ENCODE measurements at places on chromosomes 1 and 21.

DNA sequence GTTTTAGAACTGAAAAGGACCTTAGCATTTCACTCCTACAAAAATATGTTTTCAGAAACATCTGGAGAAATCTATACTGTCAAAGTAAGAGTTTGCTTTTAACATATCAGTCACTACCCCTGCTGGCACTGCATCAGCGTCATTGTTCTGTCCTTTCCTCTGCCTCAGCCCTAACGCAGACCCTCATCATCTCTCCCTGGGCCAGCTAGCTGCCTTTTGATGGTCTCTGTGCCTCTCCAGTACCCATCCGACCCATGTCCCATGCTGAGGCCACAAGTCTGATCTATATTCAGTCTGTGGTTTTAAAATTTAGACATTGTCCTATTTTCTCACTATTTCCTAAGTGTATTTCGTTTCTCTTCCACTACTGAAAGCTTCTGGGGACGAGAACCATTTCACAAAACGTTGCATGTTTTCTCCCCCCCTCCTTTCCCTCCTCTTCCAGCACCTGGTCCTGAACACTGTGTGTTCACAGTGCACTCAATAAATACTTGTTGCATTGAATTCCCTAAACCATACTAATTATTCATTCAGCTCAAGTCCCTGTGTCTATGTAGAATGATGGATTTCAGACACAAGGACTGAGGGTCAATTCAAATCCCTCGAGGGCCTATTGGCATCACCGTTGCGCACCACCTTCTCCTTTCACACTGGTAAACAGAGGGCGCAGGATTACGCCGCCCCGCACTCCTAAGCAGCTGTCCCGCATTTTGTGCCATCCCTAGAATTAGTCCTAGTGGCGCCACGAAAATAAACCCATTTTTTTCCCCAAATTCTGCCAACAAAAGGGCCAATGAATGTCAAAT lies 53.4 kb downstream of the CD2 start:
- no peak for DNase-seq

- DNase-seq = no peak
These were observed 92.6 kb downstream of the ATG4C start for GRCh38 chr1:62876535-62876934.

DNA sequence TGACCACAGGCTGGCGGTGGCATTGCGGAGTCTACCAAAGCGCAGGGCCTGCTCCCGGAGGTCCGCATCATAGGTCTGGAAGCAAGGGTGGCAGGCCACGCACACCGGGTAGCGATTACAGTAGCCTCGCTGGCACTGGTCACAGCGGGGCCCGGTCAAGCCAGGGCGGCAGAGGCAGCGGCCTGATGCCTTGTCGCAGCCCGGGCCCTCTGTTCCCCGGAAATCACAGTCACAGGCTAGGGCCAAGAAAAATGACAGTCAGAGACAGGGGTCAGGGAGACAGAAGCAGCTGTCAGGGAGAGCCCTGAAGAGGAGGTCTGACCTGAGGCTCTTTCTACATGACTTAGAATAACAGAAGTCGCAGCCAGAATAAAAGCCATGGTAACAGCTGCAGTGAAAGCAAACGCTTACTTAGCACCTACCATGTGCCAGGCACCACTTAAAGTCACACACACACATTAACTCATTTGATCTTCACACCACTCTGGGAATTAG lies 26.4 kb downstream of the LAMB3 start:
- no peak for DNase-seq

- no peak for DNase-seq
These were observed 49.9 kb downstream of the LHX9 start for GRCh38 chr1:197967066-197967465.

DNA sequence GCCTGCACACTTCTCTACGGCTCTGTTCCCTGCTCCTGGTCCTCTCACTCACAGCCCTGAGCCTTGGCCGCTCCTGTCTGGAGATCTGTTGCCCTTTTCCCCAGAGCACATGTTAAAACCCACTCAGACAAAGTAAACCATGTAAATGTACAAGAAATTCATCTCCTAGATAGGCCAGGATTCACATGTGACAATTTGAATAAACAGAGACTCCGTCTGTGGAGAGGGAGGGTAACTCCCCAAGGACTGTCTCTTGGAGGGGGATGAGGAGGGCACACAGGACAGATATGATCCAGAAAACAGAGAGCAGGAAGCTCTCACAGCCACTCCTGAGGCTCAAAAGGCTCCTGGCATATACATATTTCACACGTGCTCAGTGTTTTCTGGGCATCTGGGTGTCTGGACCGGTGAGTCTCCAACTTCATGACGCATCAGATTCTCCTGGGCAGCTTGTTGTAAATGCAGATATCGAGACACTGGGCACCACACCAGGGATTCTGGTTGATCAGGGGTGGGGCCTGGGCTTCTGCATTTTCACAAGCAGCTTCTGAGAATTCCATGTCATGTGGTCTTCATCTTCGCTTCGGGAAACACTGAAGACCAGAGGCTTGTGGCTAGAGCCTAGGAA lies 6.4 kb upstream of the KAZN start:
- DNase-seq = no peak

DNA sequence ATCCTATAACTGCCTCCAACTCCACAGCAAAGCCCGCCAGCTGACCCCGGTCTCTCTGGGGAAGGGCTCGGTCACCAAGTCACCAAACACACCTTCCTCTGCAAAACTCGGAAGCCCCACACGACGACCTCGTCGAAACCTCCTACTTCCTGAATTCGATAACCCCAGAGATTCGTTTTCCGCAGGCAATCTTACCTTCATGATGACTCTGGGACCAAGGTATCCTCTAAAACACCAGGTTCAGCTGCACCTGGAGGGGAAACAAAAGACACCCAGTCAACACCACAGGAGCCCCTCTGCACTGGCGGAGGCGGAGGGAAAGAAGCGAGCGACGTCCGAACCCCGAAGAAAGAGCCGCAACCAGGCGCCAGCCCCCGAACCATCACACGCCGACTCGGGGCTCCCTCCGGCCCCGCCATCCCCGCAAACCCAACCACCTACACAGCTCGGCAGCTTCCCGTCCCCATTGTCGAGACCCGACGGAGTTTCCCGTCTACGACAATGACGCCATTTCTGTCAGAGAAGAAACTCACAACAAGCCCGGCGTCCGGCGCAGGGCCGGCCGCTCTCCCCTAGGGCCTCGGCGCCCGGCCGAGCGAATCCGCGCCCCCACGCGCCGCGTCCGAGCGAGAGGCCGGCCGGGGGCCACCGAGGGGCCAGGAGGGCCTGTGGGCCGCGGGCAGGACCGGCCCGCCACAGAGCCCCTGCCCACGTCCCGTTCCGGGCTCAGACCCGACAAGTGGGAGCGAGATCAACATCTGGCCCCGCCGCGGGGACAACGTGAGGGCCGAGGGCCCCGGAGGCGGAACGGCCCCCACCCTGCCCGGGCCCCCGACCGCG lies 1.0 kb downstream of the ARID4B start:
- peak; percentile 60 for DNase-seq

- no peak for DNase-seq
These were observed 273.1 kb downstream of the DPYD start for GRCh38 chr1:97647776-97648175.

- DNase-seq = no peak
These were observed 4.8 kb upstream of the TFF3 start for GRCh38 chr21:42319851-42320572.

- DNase-seq = no peak
These were observed 7.4 kb downstream of the STX6 start for GRCh38 chr1:181015251-181015615.

DNA sequence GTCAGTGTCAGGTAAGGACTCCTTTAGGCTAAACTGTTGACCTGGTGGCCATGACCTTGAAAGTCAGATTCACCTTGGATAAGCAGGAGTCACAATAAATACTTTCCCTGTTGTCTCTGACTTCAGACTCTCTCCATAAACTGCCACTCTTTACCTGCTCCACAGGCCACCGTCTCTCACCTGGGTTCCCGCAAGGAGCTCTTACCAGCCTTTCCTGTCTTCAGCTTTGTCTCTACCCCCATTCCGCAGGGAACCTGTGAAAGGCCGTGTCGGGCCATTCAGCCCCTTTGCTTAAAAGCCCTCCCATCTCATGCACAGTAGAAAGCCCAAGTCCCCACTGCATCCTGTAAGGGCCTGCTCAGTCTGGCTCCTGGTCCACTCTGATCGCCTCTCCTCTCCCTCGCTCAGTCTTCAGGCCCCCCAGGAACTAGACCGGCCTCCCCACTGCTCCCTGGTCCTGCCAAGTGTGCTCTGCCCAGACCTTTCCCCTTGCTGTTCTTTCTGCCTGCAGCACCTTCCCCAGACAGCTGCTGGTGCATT lies 79.5 kb downstream of the ACTL8 start:
- DNase-seq = no peak

GRCh38 chr1:224739997-224740684 lies 124.0 kb downstream of the CNIH3 start:
- no peak for DNase-seq

DNA sequence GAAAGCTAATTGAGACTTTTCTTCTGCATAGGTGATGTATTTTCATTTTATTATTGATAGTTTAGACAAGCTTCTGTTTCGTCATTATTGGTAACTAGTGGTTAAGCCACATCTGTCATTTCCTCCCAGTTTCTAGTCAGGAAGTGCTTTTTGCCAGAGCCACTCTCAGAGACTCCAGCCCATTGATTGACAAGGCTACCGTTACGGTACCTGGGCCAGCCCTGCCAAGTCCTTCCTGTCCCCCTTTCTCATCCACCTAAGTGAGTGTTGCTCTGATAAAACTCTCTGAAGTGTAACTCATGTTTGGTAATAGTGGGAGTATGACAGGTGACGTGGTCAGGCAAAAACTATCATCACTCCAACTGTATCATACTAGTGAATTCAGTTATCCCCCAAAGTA lies 29.6 kb upstream of the AGL start:
- DNase-seq = no peak

- no peak for DNase-seq
These were observed 61.0 kb downstream of the TOR3A start for GRCh38 chr1:179142889-179143299.

- no peak for DNase-seq
These were observed 31.3 kb upstream of the ACTN2 start for GRCh38 chr1:236654957-236655356.

GRCh38 chr1:106290805-106291501 lies 765.5 kb upstream of the PRMT6 start:
- no peak for DNase-seq

DNA sequence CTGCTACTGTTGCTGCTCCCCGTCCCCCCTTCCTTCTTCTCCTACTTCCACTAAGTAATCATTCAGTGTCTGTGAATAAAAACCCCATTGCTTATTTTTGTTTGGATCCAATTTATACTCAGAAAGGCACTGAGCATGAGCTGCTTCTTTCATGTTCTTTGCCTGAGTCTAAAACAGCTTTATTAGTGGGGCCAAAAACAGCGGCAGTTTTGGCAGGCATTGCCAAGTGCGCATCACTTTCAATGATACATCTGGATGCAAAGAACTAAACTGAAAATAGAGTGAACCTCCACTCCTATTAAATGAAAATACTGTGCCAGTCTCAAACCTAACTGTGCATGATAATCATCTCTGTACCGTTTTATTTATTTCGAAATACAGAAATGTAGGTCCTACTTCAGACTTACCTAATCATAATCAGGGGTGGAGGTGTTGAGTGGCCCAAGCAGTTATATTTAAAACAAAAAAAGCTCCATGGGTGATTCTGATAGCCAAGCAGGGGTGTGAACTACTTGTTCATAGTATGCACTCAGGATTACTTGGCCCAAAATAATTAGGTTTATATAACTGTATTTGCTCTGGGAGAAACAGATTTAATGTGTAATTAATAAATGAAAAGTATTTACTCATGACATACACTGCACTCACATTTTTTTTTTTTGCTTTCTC lies 48.4 kb downstream of the NEK7 start:
- DNase-seq = no peak

DNA sequence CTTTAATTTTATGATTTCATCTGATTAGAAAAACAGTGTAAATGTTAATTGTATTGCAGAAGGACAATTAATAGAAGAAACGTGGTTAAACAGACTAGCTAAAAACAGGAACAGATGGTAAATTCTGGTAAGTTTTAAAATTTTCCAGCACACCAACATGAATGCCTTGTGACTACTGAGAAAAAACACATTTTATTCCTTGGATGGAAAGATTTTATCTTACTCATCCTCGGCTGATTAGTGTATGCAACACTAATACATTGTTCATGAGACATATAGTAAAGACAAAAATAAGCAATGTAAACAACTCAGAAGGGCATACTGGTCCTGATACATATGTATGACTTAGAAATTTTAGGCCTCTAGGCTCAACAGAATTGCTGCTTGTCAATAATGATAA lies 4.9 kb upstream of the AK5 start:
- no peak for DNase-seq

DNA sequence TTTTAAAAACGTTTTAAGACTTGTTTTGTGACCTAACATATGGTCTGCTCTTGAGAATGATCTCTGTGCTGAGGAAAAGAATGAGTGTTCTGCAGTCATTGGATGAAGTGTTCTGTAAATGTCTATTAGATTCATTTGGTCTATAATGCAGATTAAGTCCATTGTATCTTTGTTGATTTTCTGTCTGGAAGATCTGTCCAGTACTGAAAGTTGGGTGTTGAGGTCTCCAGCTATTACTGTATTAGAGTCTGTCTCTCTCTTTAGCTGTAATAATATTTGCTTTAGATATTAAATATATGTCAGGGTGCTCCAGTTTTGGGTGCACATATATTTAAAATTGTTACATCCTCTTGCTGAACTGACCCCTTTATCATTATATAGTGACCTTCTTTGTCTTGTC lies 43.2 kb downstream of the CELF3 start:
- no peak for DNase-seq

DNA sequence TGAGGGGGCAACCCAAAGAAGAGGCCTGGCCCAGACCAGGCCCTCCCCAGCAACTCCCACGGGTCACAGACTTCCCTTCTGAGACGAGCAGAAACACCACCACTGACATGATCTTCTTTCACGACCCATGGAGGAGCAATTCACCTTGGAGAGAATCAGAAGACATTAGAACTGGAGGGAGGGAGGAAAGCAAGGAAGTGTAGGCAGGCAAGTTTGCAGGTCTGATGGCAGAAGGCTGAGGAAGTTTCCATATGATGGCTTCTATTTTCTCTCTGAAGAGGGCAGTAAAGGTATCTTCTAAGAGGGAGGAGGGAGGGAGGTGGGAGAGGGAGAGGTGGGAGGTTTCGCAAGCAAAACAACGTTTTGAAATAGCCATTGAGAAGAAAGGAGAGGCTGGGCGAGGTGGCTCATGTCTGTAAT lies 1.4 kb upstream of the UBXN10 start:
- no peak for DNase-seq

DNA sequence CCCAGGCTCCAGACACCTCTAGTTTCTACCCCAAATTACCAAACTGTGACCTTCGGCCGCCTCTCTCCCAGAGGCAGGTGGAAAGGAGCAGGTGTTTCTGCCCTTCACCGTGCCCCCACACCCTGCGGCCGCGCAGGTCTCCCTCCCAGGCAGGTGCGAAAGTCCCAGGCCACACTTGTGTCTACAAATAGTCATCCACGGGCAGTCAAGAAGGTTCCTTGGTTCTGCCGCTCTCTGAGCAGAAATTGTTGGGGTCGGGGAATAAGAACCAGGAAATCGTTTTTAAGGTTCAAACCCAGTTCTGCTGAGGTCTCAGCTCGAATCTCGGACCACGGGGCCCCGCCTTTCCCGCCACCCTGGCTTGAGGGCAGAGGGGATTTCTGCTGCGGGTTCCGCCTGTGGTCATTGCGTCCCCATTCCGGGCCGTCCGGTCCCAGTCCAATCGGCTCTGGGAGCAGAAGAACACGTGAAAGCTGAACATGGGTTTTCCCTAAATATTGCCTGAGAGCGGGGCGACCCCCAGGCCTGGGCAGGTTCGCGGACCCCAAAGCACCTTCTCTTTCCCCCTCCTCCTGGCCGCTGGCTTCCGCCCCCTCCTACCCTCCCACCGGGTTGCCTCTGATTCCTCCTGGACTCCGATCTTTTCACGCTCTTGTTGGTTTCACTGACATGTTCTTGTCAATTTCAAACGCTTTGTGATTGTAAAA lies 1.2 kb upstream of the ATF3 start:
- peak; percentile 37 for DNase-seq

Data from activated B cell treated with CpG ODN at 0.5 μM for 24 hours (primary cell).